ENCODE measurements at places on chromosomes 16 and 17. TPM values are rescaled to one million over a fixed set of nuclear protein-coding genes. Genes with fewer than 3 reads are reported as not detected.
A peak's percentile ranks its signal among the peaks of the same experiment; 100 is the strongest.

- no peak for DNase-seq
These were observed 125.5 kb upstream of the KCNJ16 start for GRCh38 chr17:69949496-69949895.

DNA sequence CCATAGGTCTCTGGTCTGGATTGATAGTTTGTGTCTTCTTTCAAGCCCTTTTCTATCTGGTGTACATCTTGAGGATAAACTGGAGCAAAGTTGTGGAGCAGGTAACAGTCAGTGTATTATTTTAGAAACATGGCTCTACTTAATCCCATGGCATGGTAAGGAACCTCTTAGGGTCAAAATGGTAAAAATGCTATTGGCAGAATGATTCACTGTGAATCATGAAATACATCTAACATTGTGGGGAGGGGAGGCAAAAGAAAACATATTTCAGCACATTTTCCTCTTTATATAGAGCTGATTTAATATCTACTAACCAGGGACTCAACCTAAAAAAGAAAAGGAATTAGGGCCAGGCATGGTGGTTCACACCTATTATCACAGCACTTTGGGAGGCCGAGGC, 17.9 kb upstream of the ALDH3A2 start:
- DNase-seq: no peak

- DNase-seq: peak; percentile 50
These were observed 46.8 kb downstream of the BEAN1 start for GRCh38 chr16:66473654-66474519.

GRCh38 chr16:62408760-62409159, 372.5 kb upstream of the CDH8 start:
- no peak for DNase-seq

DNA sequence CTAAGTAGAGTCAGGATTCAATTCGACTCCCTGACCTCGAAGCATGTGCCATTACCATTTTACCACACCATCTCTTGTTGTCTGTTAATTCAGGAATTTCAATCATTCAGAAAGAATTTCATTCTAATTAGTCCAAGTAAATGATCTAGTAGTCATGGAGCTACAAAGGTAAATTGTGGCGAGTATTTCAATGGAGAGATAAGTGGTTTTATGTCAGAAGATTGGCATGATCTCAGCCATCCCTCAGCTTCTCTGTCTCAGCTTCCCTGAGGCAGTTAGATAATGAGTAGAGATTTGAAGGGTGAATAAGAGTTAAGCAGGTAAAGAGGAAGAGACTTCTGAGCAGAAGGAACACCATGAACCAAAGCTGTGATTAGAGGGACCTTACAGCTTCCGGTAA, 93.6 kb downstream of the HS3ST4 start:
- DNase-seq: no peak

- DNase-seq: no peak
These were observed 13.7 kb downstream of the ADAM11 start for GRCh38 chr17:44772308-44773045.

GRCh38 chr17:80146121-80147034, 550 bp downstream of the EIF4A3 start:
- DNase-seq: peak; percentile 56

DNA sequence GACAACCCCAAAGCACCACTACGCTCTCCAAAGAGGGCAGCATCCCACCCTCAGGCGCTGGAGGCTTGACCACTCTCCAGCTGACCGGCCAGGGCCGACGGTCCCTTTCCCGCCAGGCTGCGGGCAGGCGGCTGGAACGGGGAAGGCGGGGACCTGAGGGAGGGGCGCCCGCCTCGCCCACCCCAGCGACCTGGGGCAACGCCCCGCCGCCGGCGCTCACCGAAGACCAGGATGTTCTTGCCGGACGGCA, 431 bp downstream of the DYNC1LI2 start:
- DNase-seq: no peak

DNA sequence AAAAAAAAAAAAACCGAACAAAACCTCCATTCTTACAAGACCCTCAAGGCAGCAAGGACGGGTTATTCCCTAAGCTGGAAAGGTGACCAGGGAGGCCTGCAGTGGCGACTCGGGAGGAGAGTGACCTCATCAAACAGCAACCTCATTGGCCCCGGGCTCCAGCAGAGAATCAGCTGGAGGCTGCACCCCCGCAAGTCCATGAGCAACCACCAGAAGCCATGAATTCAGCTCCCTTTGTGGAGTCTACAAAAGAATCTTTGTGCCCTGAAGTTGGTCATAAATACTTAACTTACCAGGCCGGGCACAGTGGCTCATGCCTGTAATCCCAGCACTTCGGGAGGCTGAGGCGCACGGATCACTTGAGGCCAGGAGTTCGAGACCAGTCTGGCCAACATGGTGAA, 80.9 kb upstream of the CREBBP start:
- DNase-seq: peak; percentile 79

DNA sequence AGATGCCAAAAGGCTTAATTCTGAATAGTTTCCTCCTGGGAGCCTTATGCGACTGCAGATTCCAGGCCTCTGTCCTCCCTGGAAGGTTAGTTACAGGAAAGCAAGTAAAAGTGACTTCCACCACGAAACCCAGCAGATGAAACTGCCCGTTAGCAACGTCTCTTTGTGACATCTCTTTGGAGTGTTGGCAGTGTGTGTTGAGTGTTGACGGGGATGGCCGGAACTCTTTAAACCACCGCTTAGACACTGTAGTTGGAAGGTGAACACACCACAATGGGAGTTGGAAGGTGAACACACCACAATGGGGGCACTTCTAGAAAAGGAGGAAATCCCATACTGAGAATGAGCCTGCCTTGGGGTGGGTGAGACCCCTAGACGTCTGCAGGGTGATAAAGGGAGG, 858 bp downstream of the SKAP1 start:
- no peak for DNase-seq

GRCh38 chr16:75351183-75351582, 82.1 kb downstream of the CFDP1 start:
- peak; percentile 88 for DNase-seq

- DNase-seq: no peak
These were observed 279.0 kb downstream of the SOX9 start for GRCh38 chr17:72399608-72400487.

DNA sequence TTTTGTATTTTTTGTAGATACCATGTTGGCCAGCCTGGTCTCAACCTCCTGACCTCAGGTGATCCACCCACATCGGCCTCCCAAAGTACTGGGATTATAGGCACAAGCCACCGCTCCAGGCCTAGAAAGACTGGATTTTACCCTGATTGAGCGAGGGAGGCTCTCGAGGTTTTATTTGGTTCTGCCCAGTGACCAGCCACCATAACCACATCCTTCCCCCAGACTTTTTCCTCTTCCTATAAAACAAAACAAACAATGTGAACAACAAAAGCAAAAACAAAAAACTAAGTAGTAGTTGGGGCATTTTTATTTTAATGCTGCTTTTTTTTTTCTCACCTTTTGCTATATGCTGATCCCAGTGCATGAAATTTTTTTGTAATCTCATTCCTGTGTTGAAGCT, 509.6 kb downstream of the MAF start:
- no peak for DNase-seq

- DNase-seq: no peak
These were observed 79.5 kb upstream of the KCNJ16 start for GRCh38 chr17:69995476-69995875.

- DNase-seq: peak; percentile 42
These were observed 16.0 kb downstream of the SOX8 start for GRCh38 chr16:997440-998051.

GRCh38 chr16:70151941-70152509, 21.6 kb upstream of the CLEC18C start:
- no peak for DNase-seq

DNA sequence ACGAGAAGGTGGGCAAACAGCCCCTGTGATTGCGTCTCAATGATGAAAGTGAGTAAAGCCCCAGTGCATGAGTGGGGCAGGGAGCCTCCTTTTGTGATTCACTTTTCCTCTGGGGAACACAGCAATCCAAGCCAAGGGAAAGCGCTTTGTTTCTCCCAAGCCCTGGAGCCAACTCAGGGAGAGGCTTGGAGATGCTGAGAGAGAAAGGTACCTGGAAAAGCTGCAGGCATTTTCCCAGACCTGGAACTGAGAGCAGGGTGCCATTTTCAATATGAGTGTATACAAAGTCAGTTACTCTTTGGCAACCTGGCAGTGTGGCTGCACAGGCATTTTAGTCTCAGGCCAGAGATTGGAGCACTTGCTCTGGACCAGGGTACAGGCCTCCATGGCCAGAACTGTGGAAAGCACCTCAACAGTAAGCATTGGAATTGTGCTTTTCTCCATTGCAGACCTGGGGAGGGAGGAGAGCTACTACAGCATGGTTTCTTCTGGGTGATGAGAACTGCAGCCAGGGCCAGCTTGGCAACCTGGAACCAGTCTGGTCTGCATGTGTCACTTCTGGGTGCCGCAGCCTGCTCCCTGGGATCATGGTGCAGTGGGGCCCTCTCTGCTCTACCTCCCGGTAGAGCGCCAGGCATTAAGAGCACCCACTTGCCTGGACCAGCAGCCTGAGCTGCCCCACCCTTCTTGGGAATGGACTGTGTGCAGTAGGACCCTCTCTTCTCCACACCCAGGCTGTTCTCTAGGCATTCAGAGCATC, 89.0 kb upstream of the CDH5 start:
- no peak for DNase-seq

DNA sequence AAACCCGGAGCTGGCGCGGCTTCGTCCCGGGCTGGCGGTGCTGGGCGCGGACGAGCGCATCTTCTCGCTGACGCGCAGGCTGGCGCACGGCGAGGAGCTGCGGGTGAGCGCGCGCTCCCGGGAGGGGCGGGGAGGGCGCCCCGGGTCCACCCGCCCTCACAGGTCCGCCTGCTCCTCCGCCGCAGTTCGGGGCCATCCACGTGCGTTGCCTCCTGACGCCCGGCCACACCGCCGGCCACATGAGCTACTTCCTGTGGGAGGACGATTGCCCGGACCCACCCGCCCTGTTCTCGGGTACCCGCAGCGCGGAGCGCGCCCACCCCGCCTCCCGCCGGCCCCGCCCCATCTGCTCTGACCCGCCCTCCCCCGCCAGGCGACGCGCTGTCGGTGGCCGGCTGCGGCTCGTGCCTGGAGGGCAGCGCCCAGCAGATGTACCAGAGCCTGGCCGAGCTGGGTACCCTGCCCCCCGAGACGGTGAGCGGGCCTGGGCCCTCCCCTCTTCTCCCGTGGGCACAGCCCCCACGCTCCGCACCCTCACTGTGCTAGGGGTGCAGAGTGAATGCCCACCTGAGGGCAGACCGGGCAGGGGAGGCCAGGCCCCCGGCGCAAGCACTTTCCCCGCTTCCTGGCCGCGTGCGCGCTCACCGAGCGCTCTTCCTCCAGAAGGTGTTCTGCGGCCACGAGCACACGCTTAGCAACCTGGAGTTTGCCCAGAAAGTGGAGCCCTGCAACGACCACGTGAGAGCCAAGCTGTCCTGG, 1.4 kb downstream of the HAGHL start:
- DNase-seq: peak; percentile 84

AANAT gene
- total RNA-seq: not detected

FBXW10B gene
- total RNA-seq: not detected

TEX14 gene
- total RNA-seq: not detected

TSPOAP1 gene
- total RNA-seq: 0.76 TPM

CLEC18A gene
- 0.43 TPM for total RNA-seq

ACSM3 gene
- total RNA-seq: 2.1 TPM

DNAJA2 gene
- 66.6 TPM for total RNA-seq

TBC1D3H gene
- not detected for total RNA-seq

SRCAP gene
- 9.1 TPM for total RNA-seq

KCNG4 gene
- not detected for total RNA-seq

OR1F1 gene
- total RNA-seq: not detected

KRTAP9-8 gene
- not detected for total RNA-seq

WSCD1 gene
- not detected for total RNA-seq

VTN gene
- not detected for total RNA-seq
